Astrocyte of the cerebellum (primary cell): ENCODE measurements at places on chromosomes 1 and 21.

DNA sequence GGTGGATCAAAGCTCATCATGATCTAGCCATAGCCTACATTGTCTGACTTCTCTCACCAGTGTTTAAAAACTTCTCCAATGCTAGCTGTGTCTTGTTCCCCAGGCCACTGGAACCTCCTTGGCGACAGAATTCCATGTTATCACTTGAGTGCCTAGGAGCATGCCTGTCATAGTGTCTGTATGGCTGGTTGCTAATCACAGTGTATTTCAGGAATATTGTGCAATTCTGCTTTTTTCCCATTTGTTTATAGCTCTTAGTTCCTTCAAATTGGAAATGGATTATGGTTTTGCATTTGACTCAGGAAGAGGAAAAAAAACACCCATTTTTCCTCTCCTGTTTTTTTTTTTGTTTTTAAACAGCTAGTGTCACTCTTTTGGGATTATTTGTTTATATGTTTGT lies 25.5 kb downstream of the ROR1 start:
- no peak for DNase-seq

GRCh38 chr1:62726011-62726442 lies 37.8 kb upstream of the DOCK7 start:
- DNase-seq: no peak

DNA sequence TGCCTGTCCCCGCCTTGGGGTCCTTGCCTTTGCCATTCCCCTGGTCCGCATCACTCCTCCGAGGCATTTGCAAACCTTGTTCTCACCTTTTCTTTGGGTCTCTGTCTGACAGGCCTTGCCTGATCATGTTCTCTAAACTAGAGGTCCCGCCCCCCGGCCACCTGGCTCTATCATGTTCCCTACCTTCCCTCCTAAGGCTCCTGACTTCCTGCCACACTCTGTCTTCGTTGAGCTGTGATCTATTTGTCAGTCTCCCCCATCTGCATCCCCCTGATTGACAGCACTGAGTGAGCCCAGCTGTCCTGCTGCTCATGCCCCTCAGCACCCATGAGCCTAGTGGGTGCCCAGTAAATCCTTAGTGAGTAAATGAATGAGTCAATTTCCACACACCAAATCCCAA lies 22.8 kb downstream of the ERG start:
- no peak for DNase-seq

- no peak for DNase-seq
These were observed 109.8 kb upstream of the WARS2 start for GRCh38 chr1:119250299-119250698.

- no peak for DNase-seq
These were observed 91.0 kb downstream of the OLFML2B start for GRCh38 chr1:161932668-161933067.

- peak; percentile 56 for DNase-seq
These were observed 42.7 kb downstream of the HSD3B1 start for GRCh38 chr1:119549719-119550132.

DNA sequence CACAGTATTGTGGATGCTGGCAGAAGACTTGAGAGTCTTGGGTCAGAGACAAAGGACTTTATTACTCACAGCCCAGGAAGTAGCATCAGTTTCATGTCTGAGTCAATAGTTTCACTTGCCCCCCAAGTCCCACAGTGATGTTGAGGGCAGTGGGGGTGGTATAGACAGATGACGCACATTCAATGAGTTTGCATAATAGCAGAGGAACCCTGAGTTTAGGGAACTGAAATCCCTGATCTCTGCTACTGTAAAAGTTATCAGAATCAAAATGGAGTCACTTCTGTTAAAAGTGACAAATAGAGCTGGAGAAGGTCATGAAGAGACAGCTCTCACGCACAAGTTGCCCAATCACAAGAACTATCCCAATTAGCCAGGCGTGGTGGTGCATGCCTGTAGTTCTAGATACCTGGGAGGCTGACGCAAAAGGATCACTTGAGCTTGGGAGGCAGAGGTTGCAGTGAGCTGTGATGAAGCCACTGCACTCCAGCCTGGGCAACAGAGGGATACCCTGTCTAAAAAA lies 11.5 kb upstream of the HCRTR1 start:
- DNase-seq: no peak

DNA sequence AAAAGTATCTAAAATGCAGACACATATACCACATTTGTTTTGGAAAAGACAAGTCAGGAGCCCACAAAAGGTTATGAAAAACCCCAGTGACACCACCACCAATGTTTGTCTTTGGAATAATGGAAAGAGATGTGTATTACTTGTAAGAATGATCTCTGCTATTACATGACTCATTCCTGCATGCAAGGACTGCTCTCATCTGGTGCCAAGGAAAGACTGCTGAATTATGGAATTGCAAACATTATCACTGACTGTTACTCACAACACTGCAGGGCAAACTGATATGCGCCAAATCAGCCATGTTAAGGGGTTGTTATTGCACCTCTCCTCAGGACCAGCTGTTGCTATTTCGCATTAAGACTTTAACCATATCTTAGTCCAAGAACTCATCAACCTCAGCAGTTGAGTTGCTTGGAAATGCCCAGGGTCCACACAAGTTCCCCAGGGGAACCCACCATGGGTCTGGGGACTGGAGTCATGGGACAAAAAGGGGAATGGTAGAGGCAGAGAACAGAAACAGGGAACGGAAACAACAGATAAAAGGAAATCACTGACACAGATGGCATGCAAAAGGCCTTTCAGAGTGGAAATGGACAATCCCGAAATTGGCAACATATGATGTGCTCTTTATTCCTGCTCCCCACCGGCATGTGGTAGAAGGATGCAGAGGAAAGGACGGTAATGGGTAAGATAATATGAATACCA lies 34.4 kb downstream of the CAPZB start:
- DNase-seq: peak; percentile 96

DNA sequence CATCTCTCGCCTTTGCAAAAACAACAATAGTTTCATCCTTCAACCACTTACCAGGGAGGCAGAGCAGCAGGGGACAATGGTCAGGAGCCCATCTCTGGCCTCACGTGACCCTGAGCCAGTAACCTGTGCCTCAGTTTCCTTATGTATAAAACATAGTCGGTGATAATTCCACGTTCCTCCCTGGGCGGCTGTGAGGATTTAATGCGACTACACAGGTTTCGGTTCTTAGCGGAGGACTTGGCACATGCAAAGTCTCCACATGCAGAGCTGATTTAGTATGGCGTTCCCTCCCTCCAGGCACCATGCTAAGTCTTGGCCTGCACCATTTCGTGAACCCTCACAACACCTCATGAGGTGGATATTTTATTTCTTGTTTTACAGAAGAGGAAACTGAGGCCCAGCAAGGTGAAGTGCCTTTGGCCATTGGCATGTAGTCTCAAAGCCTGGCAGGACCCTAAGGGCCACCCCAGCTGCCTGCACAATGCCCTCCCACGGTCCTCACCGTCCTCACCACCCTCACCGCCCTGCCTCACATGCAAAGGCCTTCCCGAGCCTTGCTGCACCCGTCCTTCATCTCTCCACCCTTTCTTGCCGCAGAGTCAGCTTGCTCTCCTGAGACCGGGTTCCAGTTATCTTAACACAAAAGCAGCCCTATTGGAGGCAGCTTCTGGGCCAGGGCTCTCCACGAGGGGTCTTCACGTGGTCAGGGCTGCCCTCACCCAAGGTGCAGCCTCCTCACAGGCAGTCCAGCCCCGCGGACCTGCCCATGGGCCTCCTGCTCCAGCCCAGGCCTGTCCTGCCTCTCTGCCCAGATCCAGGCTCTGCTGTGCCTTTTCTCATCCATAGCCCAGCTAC lies 48.9 kb downstream of the SYF2 start:
- no peak for DNase-seq

- no peak for DNase-seq
These were observed 317.2 kb upstream of the DEPDC1 start for GRCh38 chr1:68814067-68814466.

- no peak for DNase-seq
These were observed 19.7 kb downstream of the EDEM3 start for GRCh38 chr1:184734980-184735379.

DNA sequence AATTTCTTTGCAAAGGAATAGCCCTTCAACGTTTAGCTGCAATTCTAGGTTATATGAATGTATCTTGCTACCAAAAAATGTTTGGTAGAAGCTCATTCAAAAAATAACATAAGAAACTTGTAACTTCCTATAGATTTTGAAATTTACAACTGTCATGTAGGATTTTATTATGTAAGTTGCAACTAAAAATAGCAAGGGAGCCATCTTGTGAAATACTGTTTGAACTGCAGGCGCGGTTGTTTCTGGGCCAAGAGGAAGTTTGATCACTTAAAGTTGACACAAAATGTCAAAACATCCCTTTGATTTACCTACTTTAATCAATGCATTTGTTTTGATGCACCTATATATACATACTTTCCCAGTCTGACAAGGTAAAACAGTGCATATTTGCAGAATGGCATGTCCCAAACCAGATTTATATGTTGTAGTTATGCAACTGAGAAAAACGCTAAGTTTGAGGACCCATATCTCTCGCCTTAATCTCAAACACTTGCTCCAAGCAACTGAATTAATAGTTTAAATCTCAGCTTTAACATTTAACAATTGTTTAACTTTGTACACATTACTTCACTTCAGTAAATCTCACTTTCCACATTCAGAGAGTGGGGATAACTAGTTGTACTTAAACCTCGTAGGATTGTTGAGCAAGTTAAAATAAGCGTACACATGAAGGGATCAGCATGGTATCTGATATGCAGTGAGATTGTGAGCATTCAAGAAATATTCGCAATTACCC lies 63.9 kb downstream of the KCNK2 start:
- DNase-seq: peak; percentile 19

DNA sequence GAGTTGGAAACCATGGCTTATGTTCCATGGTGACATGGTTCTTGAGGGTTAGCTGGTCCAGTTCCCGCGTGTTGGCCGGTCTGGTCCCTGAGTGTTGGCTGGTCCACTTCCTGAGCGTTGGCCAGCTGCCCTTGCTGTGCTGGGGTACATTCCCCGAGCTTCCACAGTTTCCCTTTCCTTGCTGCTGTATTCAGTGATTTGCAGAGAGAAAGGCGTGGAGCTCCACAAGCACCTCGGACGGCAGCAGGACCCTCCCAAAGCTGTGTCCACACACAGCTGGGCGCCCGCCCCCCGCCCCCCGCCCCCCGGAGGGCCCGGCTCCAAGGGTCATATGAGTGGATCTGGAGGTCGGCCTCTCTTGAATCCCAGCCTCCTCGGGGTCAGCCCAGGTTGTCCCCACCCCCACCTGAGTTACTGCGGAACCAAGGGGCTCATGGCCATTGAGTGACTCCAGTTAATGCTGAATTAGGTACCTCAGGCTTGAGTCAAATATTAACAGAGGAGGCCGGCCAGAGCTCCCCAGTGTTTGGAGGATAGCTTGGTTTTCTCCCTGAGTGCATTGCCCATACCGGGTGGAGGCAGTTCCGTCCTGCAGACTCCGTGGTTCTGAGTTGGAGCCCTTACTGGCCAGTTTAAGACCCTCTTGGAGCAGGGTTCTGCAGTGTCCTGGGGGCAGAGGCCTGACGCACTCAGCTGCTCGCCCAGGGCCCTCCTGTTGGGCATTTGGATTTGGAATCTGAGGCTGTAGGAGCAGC lies 18.4 kb downstream of the COL18A1 start:
- no peak for DNase-seq

DNA sequence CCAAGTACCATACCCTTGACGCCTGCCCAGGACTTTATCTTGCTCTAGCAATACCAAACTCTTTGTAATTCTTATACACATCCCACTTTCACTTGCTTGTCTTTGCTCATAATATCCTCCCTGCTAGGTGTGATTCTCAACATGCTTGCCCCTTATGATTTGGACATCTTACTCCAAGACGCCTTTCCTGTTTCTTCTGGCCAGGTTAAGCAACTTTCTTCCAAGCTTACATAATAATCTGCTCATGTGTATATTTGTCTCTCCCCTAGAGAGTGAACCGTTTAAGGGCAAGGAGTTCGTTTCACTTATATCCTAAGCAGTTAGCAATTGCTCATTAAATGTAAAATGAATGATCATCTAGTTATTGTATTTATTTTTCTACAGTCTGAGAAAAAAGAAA lies 21.8 kb downstream of the CRYZL1 start:
- DNase-seq: no peak

GRCh38 chr1:99086057-99086456 lies 81.4 kb upstream of the PLPPR5 start:
- DNase-seq: no peak

- no peak for DNase-seq
These were observed 28.9 kb downstream of the LHX4 start for GRCh38 chr1:180258935-180259334.

DNA sequence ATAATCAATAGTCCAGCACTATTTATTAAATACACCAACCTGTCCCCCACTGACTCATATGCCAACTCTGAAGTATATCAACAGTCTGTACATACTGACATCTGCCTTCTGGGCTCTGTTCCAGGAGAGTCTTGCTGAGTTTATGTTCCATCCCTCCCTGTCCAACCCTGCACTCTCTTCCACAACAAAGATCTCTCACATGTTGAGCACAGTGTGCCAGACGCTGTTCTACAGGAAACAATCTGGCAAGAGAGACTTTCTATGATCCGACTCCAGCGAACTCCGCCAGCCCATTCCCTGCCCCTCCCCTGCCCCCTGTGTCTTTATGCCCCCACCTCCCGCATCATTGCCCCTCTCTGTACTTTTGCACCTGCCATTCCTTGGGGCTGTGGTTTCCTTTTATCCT lies 3.4 kb downstream of the LACTBL1 start:
- peak; percentile 51 for DNase-seq

DNA sequence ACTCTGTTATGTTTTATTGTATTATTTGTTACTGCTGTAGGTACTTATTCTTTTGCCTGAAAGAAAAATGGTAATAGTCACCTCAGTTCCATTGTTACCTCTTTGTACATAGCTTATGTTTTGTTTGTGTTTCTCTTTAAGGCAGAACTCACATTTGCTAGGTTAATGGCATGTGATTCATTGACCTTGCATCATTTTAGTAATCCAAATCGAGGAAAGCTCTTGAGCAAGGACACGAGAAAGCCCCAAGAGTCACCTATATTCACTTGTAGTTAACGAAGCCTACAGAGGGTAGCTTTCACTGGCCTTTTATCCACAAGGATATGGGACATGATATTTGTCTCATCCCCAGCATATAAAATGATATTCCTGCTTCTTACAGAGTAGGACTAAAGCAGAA lies 1765.2 kb downstream of the NCAM2 start:
- no peak for DNase-seq

GRCh38 chr1:39788758-39789570 lies at the start of gene BMP8B:
Gene BMP8B (minus strand): TSS chr1:39788865. CDS start chr1:39788485, 380 bp downstream.
- DNase-seq: no peak

GRCh38 chr1:245091818-245092637 lies 62.8 kb upstream of the KIF26B start:
- DNase-seq: peak; percentile 84

DNA sequence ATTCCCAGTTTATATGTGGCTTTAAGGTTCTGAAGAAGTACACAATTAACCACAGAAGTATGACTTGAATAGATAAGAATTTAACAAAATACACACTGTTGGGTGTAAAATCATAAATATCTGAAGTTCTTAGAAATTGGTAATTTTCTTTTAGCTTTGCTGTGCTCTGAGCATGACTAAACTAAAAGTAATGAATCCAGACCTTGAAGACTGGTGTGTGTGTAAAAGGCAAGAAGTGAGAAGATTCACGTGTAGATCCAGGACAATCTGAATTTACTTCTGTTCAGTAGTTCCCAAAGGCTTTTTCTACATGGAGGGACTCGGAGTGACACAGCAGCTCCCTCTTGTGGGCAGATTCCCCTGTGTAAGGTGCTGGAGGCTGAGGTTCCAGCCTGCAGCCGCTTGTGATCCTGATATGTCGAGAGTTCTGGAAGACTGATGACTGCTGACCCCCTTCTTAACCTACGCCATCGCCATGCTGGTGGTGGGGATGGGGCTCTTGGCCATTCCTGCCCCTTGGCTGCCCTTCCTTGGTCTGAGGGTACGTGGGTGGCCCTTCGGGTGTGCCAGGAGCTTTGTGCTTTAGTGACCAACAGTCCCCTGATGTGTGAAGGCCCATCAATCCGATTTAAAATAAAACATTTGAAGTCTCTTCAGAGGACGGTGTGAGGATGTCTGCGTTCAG lies 62.7 kb downstream of the ADARB1 start:
- DNase-seq: peak; percentile 86
